ENCODE measurements at places on chromosomes 6 and 20.

DNA sequence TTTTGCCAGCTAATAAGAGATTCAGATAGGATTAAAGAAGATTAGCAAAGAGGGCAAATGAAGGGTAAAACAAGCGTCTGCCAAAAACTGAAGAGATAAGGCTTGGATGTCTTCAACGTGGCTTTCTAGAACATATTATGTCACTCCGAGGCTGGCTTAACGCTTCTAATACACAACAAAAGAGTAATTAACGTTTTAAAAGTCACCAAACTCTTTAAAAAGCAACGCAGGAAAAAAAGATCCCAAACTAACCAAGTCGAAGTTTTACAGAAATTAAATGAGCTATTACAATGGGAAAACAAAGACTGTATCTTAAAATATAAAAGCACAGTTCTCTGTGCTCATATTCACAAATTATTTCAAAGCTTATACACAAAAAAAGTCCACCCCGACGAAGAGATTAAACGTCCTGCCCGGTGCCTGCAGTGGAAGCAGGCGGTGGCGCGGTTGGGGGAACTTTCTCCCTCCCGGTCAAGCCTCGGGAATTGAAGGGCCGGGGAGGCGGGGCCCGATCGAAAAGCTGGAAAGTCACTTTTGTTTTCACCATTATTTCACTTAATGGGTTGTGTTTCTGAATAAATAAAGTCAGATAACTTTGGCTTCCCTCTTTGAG, 1.2 kb downstream of the MAK start:
- peak; percentile 19 for DNase-seq

- no peak for DNase-seq
These were observed 80.6 kb downstream of the FNDC1 start for GRCh38 chr6:159249752-159250151.

- no peak for DNase-seq
These were observed 174.1 kb downstream of the PTPRT start for GRCh38 chr20:43015566-43015965.

- DNase-seq = no peak
These were observed 809.6 kb downstream of the TENT5A start for GRCh38 chr6:80942911-80943310.

- no peak for DNase-seq
These were observed 236.0 kb upstream of the TENT5A start for GRCh38 chr6:81988446-81988845.

- DNase-seq = no peak
These were observed 118.2 kb upstream of the PRSS16 start for GRCh38 chr6:27129095-27129815.

GRCh38 chr6:149230712-149231460, 86.6 kb upstream of the TAB2 start:
- DNase-seq = no peak
